Right ventricle myocardium inferior (tissue), 1 donor: ENCODE measurements at places on chromosomes 3 and 15. TPM values are rescaled to one million over a fixed set of nuclear protein-coding genes. Genes with fewer than 3 reads are reported as not detected.

The TM4SF18 gene
- total RNA-seq, result 15.8 TPM

The CFAP100 gene
- total RNA-seq, result not detected

The NUSAP1 gene
- total RNA-seq, result 2.2 TPM

The ESYT3 gene
- 1.4 TPM for total RNA-seq

The SI gene
- not detected for total RNA-seq

The FMN1 gene
- 3.3 TPM for total RNA-seq

The COMMD4 gene
- total RNA-seq, result 42.1 TPM

The EFCAB12 gene
- not detected for total RNA-seq

The ROPN1 gene
- not detected for total RNA-seq

The DUOXA1 gene
- 0.68 TPM for total RNA-seq

The CSPG5 gene
- total RNA-seq, result 0.35 TPM
